ENCODE measurements at places on chromosomes 12 and 14. TPM values are rescaled to one million over a fixed set of nuclear protein-coding genes. Genes with fewer than 3 reads are reported as not detected.

CMA1 gene
- total RNA-seq: 0.25 TPM

KCNMB4 gene
- total RNA-seq: 0.82 TPM

GRCh38 chr14:71883094-71883493, 49.1 kb upstream of the RGS6 start:
- no peak for DNase-seq

DNA sequence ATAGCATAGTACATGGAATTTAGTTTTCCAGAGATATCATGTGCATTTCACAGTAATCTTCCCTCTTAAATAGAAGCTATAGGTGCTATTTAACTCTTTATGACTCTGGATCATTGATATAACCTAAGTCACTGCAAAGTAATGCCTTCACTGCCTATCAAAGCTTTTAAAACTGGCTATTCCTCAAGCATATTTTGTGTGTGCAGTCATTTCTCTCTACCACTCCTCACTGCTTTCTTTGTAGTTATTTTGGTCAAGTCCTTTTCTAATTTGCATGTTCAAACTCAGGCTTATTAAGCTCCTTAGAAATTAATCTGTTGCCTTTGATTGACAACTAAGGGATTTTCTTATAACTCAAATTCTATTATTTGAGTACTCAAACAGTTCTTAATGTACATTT, 79.4 kb upstream of the PLEKHG7 start:
- DNase-seq: no peak

DNA sequence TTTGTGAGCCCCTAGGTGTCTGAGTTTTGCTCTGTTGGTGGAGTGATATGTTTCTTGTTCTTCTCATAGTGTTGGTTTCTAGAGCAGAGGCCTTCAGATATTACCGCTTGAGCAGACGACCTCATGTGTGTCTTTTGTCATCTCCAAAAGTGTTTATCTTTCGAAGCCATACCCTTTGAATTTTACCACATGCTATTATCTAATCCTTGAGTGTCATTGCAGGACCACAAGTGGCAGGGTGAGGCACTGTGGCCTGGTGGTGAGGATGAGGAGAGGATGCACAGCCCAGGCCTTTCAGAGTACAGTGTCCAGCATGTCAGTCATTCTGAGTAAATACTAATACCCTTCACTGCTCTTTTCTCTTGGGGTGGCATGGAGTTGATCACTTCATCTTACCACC, 57.2 kb upstream of the CISTR start:
- DNase-seq: no peak

DNA sequence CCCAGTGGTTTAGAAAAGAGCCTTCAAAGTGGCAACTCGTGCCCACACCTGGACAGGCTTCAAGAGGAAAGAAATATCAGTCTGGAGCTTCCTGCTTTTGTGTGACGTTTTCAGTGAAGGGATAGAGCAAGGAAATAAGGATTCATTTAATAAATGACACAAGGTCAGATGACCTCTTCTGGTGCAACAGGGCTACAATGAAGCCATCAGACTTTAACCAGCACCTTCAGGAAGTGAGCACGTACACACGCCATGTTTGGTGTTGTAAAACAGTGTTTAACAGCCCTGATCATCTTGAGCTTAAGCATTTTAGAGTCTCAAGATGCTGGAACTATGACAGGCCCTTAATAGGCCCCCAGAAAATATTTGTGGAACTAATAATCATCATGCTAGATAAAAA, 59.1 kb downstream of the CCDC60 start:
- no peak for DNase-seq

- no peak for DNase-seq
These were observed 295.2 kb upstream of the SRRM4 start for GRCh38 chr12:118685983-118686607.

DNA sequence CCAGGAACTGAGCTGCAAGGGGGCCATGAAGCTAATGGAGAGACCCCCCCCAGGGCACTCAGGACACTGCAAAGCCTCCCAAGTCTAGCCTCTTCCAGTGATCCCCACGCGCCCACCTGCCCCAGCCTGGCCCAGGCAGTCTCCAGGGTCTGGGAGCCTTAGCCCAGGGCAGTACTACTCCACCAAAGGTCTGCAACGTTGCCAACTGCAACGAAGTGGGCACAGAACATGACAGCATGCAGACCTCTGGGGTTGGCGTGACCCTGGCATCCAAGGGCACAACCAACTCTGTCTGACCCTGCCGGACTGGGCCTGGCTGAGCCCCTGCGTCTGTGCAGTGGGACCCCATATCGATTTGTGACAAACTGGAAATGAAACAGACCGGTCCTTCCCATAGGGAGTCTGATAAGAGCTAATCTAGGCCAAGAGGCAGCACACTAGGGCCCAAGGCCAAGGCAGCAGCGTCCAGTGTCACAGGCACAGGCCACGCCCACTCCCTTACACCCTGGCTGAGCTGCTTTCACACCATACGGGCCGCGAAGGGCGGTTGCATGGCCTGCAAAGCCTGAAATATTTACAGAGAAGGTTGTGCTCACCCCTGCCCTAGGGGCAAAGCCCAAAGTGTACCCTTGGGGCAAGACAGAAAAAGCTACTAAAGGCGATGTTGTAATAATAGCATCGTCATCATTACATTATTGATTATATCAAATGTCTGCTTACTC, 76.7 kb downstream of the NCOR2 start:
- DNase-seq: no peak

DNA sequence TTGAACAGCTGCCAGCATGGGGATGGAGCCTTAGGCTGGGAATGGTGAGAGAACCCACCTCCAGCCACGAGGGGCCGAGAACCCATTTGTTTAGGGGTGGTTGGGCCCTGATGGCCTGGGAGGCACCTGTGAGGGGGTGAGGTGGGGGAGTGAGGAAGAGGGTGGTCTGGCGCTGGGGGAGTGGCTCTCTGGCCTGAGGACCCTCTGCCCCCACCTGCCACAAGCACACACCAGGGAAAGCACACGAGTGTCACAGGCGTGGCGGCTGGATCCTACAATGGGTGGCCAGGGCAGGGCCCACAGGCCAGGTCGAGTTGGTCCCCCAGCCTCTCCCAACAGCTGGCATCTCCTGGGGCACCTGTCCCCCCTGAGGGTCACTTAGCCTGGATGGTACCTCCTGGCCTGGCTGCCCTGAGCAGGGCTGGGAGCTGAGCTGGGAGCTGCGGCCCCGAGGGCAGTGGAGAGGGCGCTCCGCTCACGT, 340.5 kb downstream of the TMEM121 start:
- no peak for DNase-seq

GRCh38 chr12:42706321-42706720, 116.8 kb upstream of the PRICKLE1 start:
- DNase-seq: no peak

- peak; percentile 65 for DNase-seq
These were observed 56.5 kb downstream of the HCAR2 start for GRCh38 chr12:122646517-122647217.

Data from activated naive CD8-positive, alpha-beta T cell treated with anti-CD3 and anti-CD28 coated beads for 36 hours (primary cell).